ENCODE measurements at places on chromosomes 16 and 17.
A peak's percentile ranks its signal among the peaks of the same experiment; 100 is the strongest.

DNA sequence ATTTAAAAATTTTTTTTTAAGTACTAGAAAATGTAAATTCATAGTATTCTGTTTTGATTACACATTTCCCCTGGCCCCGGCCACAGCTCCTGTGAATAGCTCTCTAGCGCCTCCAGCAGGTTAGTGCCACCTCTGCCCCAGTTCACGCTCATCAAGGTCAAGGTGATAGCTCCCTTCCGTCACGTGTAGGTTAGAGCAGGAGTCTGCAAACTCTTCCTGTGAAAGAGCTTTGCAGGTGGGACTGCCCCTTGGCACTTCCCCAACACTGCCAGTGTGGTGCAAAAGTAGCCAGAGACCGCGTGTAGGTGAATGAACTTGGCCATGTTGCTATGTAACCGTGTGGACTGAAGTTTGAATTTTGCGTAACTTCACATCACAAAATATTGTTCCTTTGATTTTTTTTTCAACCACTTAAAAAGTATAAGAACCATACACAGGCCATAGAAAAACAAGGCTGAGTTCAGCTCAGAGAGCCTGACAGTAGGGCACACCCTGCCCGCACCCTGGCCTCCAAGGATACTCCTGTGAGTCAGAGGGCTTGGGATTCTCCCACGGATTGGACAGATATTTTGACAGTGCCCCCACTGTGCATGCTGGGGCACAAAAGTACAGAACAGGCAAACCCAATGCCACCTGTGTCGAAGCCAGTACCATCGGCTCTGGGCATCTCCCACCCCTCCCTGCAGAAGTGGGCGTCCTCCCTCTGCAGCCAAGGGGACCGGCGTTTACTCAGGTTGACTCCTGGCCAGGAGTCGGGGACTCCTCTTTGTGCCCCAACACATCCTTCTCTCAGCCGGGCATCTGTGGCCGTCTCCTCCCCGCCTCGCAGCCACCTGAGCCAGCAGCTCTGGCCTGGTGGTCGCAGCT, 92.0 kb upstream of the CHMP6 start:
- DNase-seq: no peak

GRCh38 chr17:64638552-64639203, 23.4 kb downstream of the SMURF2 start:
- no peak for DNase-seq

GRCh38 chr17:22516861-22517636, 824.7 kb downstream of the KCNJ18 start:
- no peak for DNase-seq

GRCh38 chr17:8599351-8600011, 31.0 kb downstream of the MYH10 start:
- no peak for DNase-seq

GRCh38 chr16:76970087-76970744, 220.8 kb upstream of the MON1B start:
- DNase-seq: no peak

DNA sequence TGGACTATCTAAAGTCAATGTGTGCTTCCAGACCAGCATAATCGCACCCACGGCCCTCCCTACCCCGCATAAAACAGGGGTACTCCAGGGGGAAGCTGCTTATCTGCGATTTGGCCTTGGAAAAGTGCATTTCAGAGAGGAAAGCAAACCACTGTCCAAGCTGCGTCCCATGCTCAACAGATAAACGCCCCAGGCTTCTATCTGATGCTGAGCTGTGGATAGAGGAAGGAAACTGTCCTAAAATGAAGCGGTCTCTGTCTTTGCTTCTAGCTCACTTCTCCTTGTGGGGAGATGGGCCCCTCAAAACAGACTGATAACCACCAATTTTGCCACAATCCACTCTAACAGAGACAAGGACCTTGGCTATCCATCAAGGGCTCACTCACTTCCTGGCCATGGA, 160.5 kb upstream of the TNRC6C start:
- no peak for DNase-seq

- peak; percentile 9 for DNase-seq
These were observed 74.7 kb upstream of the NKD1 start for GRCh38 chr16:50473356-50473945.

- DNase-seq: peak; percentile 83
These were observed 662 bp upstream of the TUBB3 start for GRCh38 chr16:89922477-89922883.

DNA sequence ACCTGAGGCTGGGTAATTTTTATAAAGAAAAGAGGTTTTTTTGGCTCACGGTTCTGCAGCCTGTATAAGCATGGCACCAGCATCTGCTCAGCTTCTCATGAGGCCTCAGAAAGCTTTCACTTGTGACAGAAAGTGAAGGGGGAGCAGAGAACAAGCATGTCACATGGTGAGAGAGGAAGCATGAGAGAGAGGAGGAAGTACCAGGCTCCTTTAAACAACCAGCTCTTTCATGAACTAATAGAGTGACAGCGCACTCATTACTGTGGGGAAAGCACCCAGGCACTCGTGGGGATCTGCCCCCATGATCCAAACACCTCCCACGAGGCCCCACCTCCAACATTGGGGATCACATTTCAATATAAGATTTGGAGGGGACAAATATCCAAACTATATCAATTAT, 86.8 kb downstream of the USP32 start:
- DNase-seq: no peak

- no peak for DNase-seq
These were observed 34.5 kb upstream of the TEX2 start for GRCh38 chr17:64297467-64298088.

DNA sequence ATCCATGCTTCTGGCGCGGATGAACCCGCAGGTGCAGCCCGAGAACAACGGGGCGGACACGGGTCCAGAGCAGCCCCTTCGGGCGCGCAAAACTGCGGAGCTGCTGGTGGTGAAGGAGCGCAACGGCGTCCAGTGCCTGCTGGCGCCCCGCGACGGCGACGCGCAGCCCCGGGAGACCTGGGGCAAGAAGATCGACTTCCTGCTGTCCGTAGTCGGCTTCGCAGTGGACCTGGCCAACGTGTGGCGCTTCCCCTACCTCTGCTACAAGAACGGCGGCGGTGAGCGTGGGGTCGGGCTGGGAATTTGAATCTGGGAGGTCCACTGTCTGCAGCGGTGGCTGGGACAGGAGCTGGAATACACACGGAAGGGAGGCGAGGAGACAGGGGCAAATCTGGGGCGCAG, 904 bp downstream of the SLC6A2 start:
- DNase-seq: no peak

DNA sequence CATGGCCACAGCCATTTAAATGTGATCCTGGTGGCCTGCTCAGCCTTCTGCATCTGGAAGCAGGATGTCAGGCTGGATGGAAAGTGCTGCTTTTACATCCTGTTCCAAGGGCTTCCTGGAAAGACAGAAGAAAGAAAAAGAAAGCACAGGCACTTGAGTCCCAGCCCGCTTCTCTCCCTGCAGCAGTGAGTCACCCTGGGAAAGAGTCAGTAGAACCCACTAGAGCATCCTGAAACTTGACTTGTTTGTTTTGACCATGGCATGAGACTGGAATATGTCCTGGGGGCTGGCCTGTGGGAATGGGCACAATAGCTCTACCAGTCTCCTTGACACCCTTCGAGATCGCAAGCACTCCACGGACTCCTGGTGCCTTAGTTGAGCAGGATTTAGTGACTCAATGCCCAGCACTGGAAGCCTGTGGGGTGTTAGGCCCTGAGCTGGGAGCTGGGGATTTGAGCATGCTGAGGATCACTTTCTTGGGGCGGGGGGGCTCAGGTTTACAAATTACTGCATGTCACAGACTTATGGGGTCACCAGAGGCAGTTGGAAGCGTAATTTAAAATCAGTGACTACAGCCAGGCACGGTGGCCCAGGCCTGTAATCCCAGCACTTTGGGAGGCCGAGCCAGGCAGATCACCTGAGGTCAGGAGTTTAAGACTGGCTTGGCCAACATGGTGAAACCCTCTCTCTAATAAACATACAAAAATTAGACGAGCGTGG, 22.1 kb upstream of the GNA13 start:
- no peak for DNase-seq

DNA sequence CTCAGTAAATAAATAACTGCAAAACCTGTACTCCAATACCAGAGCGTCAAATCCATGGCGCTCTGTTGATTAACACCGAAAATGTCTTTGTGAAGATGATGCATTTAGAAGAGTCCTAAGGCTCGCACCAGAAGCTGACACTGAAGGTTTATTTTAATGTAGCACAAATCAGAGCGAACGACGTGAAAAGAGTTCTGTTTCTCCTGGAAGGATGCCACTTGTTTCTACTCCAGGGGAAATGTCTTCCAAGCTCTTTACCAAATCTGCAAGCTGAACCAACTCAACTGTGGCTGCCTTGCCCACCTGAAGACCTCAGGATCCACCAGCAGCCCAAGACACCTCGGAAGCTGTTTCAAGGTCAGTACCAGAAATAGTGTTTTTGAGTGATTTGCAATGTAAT, 194.4 kb upstream of the MAF start:
- DNase-seq: no peak

DNA sequence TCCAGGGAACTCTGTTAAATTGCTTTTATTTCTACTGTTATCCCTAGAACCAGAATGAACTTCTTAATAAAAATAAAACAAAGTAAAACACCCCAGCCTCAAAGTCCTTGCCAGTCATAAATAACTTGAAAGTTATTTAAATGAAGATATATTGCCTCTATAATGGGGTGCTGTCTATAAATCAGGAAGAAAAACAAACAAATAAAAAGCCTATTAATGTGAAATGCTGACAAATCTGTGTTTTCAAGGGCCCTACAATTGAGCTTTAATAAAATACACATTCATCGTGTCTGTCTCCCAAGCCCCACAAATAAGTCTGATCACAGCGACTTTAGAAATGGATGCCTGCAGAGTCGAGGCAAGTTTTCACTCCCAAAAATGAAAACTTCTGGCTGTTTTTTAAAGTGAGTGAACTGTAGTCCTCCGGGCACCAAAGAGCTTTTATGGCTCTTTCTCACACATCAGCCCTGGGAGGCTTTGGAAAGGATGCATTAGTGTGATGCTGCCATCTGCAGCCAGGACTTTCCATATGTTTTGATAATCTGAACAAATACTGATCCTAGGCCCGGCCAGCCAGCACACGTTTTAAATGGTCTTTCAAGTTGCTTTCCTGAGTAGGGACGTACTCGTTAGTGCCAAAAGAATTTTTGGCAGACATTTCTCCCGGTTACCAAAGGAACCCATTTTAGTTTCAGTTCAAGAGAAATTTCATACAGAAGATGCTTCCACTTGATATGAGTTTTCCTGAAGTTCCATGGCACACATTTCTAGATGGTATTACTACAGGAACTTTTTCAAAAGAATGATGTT, 16.3 kb downstream of the NACA2 start:
- peak; percentile 52 for DNase-seq

GRCh38 chr17:67942810-67943209, 53.5 kb downstream of the C17orf58 start:
- no peak for DNase-seq

GRCh38 chr17:14760212-14760611, 459.3 kb downstream of the HS3ST3B1 start:
- no peak for DNase-seq

DNA sequence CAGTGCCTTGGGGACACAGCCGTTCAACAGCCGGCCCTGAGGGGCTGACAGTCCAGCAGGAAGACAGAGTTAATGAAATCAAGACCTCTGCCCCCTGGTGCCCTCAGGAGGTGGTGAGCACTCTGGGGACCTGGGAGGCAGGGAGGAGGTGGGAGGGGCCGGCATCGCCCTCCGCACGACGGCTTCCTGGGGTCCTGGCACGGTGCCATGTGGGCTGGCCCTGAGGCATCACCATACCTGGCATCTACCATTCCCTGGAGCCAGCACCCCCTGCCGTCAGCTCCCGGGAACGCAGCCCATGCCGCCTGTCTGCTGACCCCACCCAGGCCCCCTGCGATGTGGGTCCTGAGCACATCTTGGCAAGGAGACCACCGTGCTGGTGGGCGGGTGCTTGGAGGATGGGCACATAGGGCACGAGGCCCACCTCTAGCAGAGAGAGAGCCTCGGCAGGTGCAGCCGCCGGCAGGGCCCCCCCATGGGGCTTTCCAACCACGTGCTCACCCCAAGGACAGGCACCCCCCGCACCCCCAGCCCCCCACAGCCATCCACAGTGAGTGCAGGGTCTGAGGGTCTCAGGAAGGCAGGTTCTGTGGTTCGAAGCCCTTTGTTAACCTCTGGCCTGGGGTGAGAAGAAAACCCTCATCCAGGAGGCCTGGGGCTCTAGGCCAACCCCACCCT, 52.5 kb downstream of the ZFPM1 start:
- no peak for DNase-seq

DNA sequence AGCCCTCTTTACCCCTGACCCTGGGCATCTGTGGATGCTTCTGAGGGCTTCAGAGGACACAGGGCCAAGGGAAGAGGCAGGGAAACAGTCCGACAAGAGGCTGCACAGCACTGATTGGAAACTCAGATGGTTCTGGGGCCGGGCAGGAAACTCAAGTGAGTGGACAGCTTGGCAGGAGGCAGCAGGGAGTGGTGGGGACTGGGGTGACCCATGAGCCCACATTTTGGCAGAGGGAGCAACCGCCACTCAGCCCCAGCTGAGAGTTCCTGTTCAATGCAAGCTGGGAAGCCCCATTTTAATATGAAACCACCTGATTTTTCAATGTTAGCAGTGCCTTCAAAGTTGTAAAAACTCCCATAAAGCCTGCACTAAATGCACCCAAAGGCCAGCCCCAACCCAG, 1.5 kb upstream of the VASN start:
- no peak for DNase-seq

DNA sequence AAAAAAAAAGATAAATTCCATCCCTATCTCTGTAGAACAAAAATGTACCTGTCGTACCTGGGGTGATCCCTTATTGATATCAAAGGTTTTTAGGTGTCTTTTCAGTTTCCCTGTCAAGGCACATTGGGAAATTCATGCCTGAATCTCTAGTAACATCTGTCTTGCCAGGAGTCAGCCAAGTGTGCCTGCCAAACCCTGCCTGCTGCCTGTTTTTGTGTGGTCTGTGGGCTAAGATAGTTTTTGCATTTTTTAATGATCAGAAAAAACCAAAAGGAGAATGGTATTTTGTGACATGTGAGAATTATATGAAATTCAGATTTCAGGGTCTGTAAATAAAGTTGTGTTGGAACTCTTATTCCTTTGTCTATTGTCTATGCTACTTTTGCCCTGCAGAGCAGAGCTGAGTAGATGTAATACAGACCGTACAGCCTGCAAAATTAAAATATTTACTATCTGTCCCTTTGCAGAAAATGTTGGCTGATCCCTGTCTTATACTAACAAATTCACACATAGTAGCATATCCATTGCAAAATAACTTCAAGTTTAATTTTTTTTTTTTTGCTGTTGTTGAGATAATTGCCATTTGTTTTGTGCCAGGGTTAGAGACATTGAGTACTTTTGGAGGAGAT, 13.0 kb upstream of the CHP2 start:
- DNase-seq: no peak

- DNase-seq: no peak
These were observed 71.4 kb upstream of the ARL4D start for GRCh38 chr17:43327421-43327820.
